ENCODE measurements at places on chromosomes 2 and 18.
A peak's percentile ranks its signal among the peaks of the same experiment; 100 is the strongest.

GRCh38 chr2:19894134-19894792, 7.5 kb downstream of the TTC32 start:
- no peak for DNase-seq

GRCh38 chr2:105732101-105732500, 12.6 kb upstream of the NCK2 start:
- no peak for DNase-seq

GRCh38 chr18:79942786-79943607, 8.5 kb downstream of the SLC66A2 start:
- DNase-seq: no peak

DNA sequence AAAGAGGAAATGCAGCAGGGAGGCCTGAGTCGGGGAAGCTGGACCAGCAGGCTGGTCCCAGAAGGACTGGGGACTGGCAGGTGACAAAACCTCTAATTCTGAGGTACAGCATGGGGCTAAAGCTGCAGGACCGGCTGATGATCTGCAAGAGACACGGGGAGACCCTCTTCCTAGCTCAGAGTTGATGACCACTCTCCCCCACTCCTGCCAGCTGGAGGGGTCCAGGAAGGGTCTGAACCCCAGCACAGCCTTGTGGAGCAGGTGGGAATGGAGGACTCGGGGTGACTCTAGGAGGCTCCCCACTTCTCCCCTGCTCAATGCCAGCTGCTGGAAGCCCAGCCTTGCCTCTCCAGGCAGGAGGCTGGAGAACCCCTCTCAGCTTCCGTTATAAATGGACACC, 67.7 kb downstream of the TWIST2 start:
- no peak for DNase-seq

GRCh38 chr2:122516775-122517174, 761.3 kb downstream of the TSN start:
- no peak for DNase-seq

- no peak for DNase-seq
These were observed 104.8 kb downstream of the POLR1A start for GRCh38 chr2:86000938-86001312.

GRCh38 chr2:64164629-64165028, 20.4 kb upstream of the PELI1 start:
- DNase-seq: no peak

GRCh38 chr2:121905201-121905600, 149.8 kb downstream of the TSN start:
- DNase-seq: no peak

- no peak for DNase-seq
These were observed 44.9 kb downstream of the DYSF start for GRCh38 chr2:71498261-71498701.

- DNase-seq: no peak
These were observed 41.1 kb upstream of the NAB1 start for GRCh38 chr2:190607657-190608357.

DNA sequence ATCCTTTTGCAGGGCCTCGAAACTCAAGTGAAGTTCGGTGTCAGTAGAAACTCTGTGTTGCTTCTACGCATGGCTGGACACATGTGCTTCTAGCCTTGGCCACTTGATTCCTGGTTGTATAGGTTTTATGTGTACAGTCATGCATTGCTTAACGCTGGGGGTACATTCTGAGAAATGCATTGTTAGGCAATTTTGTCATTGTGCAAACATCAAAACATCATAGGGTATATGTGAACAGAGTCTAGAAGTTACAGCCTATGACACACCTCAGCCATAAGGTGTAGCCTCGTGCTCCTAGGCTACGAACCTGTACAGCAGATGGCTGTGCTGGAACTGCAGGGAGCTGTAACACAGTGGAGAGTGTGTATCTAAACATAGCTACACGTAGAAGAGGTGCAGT, 39.4 kb downstream of the TMEM18 start:
- no peak for DNase-seq

GRCh38 chr2:239098288-239098970, 250.5 kb downstream of the TWIST2 start:
- no peak for DNase-seq

- peak; percentile 7 for DNase-seq
These were observed 113.7 kb upstream of the SRD5A2 start for GRCh38 chr2:31694444-31694843.

- DNase-seq: no peak
These were observed 123.8 kb downstream of the BCL11A start for GRCh38 chr2:60429681-60430080.

Data from HL-60 (cell line).